ENCODE measurements at places on chromosomes 11 and 22.

- DNase-seq = no peak
Observed at GRCh38 chr11:122984186-122985011, 2.8 kb upstream of the BSX start.

DNA sequence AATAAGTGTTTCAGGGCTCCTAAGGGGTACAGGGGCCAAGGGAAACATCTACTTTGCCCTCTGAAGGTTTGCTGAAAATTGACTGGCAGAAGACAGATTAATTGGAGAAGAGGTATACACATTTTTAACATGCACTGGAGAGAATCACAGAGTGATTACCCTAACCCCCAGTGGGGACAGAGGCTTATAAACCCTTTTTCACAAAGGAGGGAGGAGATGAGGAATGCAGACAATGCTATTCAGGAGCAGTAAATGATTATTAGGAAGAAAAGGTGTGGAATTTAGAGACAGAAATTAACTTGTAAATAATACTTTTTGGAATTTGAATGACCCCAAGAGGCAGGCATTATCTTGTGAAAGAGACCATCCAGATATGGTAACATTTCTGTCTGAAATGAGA lies 582.4 kb upstream of the B3GAT1 start:
- DNase-seq = no peak

- no peak for DNase-seq
Observed at GRCh38 chr22:37337204-37337943, 55.1 kb downstream of the CYTH4 start.

- DNase-seq = no peak
Observed at GRCh38 chr11:125401746-125402145, 94.3 kb downstream of the FEZ1 start.

GRCh38 chr11:121514432-121515334 lies 61.9 kb upstream of the SORL1-AS1 start:
- DNase-seq = no peak

DNA sequence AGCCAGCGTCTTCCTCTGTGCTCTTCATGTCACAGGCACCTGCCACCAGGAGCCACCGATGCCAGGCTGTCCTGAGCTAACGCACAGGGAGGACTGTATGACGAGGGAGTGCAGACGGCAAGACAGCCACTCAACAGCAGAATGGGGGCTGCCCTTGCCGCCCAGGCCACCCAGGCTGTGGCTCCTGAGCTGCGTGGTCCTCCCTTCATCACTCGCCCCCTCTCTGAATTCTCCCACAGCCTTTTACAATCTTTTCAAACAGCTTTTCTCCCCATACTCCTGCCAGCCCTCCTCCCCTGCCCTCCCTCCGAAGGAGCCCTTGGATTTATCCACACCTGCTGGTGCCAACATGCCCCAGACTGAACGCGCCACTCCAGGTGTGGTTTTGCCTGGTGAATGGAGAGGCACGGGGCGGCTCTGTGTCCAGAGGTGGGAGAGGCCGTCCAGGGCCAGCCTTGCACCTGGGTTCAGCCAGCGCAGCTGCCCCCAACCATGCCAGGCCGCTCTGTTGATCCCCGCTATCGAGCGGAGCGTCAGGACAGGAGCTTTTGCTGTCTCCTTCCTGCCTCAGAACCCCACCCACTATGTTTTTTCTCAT lies 22.0 kb downstream of the OVOL1 start:
- DNase-seq = no peak

DNA sequence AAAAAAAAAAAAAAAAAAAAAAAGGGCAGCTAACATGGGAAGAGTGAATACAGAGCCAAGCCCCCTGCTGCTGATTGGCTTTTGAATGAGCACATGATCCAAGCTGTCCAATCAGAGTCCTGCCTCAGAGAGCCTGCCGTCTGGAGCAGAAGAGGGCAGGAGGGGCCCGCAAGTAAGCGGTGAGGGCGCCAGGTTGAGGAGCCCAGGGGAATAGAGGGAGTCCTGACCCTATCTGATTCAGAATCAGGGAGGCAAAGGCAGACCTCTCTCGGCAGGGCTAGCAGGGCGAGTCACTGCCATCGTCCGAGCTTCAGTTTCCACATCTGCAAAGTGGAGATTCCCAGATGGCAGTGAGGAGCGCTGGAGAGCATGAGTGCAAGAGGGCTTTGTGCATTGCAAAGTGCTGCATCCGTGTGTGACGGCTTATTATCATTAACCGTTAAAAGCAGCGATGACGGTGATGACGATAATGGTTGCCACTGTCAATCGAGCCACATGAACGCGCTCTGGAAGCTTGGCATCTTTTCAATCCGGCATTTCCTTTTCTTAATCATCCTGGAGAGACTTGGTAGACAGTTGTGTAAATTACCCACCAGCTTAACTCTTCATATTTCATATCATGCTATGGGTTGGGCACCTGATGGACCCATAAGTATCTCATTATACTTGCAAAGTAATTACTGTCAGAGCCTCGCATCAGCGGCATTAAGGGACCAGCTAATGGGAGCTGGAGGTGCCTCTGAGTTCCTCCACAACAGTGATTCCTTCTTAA lies 68.6 kb upstream of the ATXN10 start:
- DNase-seq = peak; percentile 78

- DNase-seq = no peak
Observed at GRCh38 chr11:73191151-73191550, 26.9 kb upstream of the P2RY2 start.

GRCh38 chr11:20000351-20001134 lies 159.7 kb downstream of the DBX1 start:
- DNase-seq = peak; percentile 40

GRCh38 chr11:17036666-17037658 lies 22.7 kb upstream of the PLEKHA7 start:
- DNase-seq = no peak

DNA sequence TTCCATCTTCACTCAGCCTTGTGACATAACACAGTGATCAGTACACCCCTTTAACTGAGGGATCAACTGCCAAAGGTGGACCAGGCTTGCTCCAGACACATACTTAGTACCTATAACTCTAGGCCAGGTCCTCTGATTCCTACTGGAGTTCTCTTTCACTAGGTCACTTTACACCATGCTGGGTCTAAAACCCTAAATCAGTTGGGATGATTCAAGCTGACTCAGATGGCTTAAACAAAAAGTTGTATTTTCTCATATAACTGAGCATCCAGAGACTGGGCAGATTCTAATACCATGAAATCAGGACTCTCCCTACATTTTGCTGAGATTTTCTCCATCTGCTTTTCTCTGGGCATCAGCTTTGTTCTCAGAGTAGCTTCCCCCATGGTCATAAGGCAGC lies 26.0 kb upstream of the FLI1 start:
- DNase-seq = no peak

DNA sequence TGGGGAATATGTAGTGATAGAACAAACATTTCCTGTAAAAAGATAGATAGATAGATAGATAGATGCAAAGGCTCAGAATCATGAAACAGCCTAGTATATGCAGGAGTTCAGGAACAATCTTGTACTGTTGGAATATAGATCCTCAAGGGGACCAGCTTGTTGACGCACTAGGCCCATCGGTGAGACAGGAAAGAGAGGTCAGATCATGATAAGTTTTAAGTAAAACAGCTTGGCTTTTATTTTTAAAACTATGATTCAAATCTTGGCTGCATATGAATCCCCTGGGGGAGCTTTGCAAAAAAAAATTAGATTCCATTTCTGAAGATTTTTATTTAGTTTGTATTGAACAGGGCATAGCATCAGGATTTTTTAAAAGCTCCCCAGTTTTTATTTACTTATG lies 185.8 kb downstream of the TRPC6 start:
- DNase-seq = no peak

GRCh38 chr11:107202241-107202640 lies 184.0 kb upstream of the GUCY1A2 start:
- no peak for DNase-seq

DNA sequence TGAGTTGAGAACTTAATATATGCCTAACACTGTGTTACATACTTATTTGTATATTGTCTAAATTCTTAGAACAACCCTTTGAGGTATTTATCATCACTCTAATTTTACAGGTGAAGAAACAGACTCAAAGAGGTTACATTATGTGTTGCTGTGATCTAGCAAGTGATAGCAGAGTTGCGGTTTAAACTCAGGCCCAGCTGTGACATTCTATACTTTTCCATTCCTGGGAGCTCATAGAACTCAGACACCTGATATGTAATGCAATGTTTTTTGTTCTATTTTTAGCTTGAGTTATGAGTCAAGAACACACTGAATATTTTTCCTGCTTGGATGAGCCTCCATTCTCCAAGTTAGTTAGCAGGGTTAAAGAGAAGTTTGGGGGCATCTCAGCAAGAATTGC lies 449.7 kb upstream of the DDI1 start:
- no peak for DNase-seq

GRCh38 chr22:49124608-49125007 lies 703.1 kb downstream of the BRD1 start:
- no peak for DNase-seq

GRCh38 chr11:103556171-103556570 lies 446.9 kb downstream of the DYNC2H1 start:
- DNase-seq = no peak

DNA sequence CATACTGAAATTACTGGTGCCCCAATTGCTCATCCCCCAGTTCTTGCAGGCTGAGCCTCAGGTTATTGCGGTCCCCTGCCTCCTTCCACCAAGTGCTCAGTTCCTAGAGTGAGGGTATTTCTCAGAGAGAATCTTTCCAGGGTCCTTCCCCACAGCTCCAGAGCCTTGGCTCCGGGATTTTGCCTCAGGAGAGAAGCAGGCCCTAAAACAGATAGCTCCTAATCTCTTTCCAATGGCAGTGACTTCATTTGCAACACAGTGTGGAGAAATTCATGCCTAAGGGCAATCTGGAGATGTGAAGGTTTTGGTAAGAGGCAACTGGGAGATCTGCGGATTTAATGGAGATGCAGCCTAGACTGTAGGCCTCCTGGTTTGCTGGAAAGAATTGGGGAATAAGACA lies 2.9 kb downstream of the NF2 start:
- no peak for DNase-seq

GRCh38 chr11:130738611-130739010 lies 177.7 kb downstream of the SNX19 start:
- DNase-seq = no peak

- no peak for DNase-seq
Observed at GRCh38 chr11:71244116-71244810, 8.1 kb downstream of the SHANK2 start.

- no peak for DNase-seq
Observed at GRCh38 chr11:45178223-45178622, 31.8 kb downstream of the PRDM11 start.

GRCh38 chr11:9180784-9181183 lies 84.4 kb downstream of the DENND5A start:
- DNase-seq = no peak

- DNase-seq = peak; percentile 6
Observed at GRCh38 chr11:890794-891540, 19.6 kb downstream of the CHID1 start.

GRCh38 chr11:45815747-45816146 lies 10.8 kb downstream of the SLC35C1 start:
- no peak for DNase-seq

DNA sequence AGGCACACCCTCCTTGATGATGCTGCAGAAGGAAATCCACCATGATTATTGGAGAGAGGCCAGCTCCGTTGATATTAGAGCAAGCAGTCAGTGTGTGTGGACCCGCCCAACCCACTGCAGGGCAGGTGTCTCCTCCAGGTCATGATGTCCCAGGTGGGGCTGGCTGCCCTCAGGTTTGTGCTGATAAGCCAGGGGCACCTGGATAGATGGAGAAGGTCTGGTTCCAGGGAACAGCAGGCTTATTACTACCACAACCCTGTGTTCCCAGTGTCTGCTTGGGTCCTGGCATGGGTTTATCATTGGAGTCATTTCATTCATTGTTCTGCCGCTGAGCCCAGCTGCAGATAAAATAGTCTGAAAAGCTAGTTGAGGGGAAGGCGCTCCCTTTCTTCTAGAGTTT lies 181.1 kb upstream of the NECTIN1 start:
- no peak for DNase-seq

All from NCI-H1436 treated with DMSO at 0.1 percent for 48 hours (cell line).